ENCODE measurements at places on chromosomes 1 and 21. TPM values are rescaled to one million over a fixed set of nuclear protein-coding genes. Genes with fewer than 3 reads are reported as not detected.

SPRR2A gene
- not detected for total RNA-seq

GOLT1A gene
- not detected for total RNA-seq

AADACL4 gene
- total RNA-seq = not detected

PTPRF gene
- 0.23 TPM for total RNA-seq

SRSF4 gene
- 145 TPM for total RNA-seq

GJB5 gene
- total RNA-seq = not detected

SLC44A3 gene
- not detected for total RNA-seq

ATP1A2 gene
- not detected for total RNA-seq

COP1 gene
- 37.5 TPM for total RNA-seq

HSPB7 gene
- total RNA-seq = not detected
